Activated CD4-positive, alpha-beta T cell treated with anti-CD3 and anti-CD28 coated beads for 36 hours (primary cell): ENCODE measurements at places on chromosomes 1 and 21.

- DNase-seq: peak; percentile 61
Measured at GRCh38 chr1:207672522-207673130, 27.7 kb downstream of the CR1L start.

DNA sequence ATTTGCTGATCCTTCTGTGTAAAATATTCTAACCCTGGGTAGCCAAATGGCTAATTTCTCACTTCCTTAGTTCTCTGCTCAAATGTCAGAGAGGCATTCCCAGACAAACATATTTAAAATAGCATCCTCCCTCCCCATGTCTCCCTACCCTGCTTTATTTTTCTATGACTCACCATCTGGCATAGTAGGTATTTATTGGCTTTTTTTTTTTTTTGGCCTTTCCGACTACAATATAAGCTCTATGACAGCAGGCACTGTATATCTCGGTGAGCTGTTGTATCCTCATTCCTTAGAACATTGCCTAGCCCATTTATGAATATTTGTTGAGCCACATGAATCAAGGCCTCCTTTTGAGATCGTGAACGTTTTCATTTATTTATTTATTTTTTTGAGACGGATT lies 1.5 kb upstream of the NEK7 start:
- no peak for DNase-seq

- DNase-seq: no peak
Measured at GRCh38 chr1:165888552-165888920, 61.1 kb downstream of the UCK2 start.

GRCh38 chr1:219427989-219428388 lies 184.9 kb downstream of the ZC3H11B start:
- no peak for DNase-seq

- DNase-seq: no peak
Measured at GRCh38 chr21:41761934-41762635, 4.8 kb downstream of the RIPK4 start.

GRCh38 chr1:241844593-241844992 lies 3.4 kb upstream of the EXO1 start:
- no peak for DNase-seq

DNA sequence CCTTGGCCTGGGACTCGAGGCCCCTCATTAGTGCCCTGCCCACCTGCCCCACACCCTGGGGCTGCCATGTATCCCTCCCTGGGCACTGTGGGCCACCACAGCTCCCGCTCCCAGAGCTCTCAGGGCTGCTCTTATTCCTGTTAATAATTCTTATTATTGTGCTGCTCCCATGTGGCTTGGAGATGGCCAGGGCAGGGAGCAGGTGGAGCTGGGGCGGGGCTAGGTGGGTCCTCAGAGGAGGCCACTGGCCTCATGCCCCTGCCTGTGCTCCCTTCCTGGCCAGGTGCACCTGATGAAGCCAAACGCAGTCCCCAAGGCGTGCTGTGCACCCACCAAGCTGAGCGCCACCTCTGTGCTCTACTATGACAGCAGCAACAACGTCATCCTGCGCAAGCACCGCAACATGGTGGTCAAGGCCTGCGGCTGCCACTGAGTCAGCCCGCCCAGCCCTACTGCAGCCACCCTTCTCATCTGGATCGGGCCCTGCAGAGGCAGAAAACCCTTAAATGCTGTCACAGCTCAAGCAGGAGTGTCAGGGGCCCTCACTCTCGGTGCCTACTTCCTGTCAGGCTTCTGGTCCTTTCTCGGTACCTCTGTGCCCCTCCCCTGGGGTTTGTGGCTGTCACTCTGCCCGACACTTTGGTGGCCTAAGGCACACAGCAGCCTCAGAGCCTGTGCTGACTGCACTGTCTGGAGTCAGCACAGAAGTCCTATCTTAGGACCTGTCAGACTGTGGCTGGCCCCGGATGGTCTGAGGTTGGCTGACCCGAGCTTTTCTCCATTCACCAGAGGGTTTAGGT lies 34.1 kb downstream of the BMP8A start:
- peak; percentile 49 for DNase-seq

GRCh38 chr1:158311066-158311465 lies 20.3 kb downstream of the CD1B start:
- DNase-seq: no peak

DNA sequence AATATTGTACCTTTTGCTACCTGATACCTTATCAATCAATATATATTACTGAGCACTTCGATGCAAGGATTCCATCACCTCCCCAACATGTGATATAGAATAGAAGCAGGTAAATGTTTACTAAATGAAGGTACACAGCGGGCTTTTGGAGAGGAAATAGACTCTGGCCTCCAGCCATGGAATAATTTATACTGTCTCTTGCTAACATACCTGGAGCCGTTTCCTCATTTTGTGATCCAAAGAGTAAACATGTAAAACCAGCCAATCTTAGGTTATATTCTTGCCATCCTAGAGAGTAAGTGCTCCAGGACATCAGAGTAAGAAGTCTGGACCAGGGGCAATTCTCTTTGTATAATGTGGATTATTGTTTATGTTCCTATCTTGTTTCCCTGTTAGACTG lies 39.4 kb downstream of the NDUFS5 start:
- DNase-seq: no peak

DNA sequence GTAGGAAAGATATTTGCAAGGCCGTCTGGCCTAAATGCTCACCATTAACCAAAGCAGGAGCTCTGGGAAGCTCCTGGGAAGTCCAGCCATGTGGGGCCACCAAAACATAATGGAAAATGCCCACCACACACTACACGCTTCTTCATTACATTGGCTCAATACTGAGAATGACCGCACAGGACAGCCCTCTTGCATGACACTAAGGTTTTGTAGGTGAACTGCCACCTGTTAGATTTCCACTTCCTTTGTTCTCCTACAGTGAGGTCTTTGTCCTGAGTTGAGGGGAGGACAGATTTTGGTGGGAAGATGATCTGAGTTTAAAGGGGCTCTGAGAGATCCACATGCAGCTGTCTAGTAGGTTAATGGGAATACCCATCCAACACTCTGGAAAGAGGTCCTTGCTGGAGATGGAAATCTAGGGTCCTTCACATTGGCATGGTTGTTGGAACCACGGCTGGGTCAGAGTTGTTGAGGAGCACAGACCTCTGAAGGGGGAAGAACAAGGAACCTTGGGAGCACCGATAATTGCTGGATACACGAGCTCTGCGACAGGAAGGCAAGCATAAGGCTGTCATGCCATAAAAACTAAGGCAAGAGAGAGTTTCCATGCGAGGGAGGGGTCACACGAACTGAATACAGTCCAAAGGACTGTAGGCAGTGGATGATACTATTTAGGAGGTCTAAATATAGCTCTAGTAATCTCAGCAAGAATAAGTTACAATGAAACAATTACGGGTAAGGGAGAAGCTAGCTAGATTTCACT lies 105.5 kb upstream of the IRF2BP2 start:
- no peak for DNase-seq

- DNase-seq: no peak
Measured at GRCh38 chr1:163837206-163837605, 515.5 kb downstream of the NUF2 start.

- no peak for DNase-seq
Measured at GRCh38 chr1:154813300-154813816, 56.7 kb downstream of the KCNN3 start.

- no peak for DNase-seq
Measured at GRCh38 chr1:66580081-66580480, 46.1 kb downstream of the SGIP1 start.

DNA sequence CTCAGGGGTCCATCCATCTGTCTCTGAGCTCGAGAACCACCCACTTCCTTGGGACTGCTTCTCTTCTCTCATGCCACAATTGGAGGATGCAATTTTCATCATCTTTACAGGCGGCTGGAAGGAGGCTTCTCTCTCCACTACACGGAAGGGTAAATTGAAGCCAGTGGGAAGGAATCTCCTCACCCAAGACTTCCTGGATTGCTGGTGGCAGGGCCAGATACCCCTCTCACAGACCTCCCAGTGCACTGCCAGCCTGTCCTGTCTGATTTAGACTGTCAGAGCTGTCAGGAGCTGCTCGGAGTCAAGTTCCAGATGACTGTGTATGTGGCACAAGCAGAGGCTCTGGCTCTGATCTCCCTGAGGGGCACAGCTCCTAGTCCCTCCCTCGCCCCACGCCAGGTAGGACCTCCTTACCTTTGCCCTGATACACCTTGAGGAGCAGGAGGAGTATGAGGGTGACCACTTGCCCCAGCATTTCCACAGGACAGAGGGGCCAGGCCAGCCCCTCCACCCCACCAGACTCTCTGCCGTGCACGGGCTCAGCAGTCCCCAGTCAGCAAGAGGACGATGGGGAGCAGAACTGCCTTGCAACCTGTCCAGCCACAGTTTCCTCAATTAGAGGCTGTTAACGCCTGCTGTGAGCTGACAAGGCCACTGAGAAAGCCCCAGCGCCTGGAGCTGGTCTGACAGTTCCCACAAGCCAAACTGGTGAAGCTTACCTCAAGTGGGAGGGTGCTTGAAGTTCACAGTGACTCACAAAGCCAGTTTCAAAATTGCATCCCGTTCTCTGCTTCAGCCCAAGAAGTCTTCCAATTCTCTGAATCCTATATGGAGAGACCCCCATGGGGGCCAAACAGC lies at the start of gene CD244:
Gene CD244 (minus strand): TSS at position 685 of the 858 bp plus-strand sequence. CDS start 210 bp downstream, at position 475.
- peak; percentile 79 for DNase-seq

- DNase-seq: peak; percentile 55
Measured at GRCh38 chr1:229027622-229028182, 243.2 kb upstream of the RAB4A start.

- no peak for DNase-seq
Measured at GRCh38 chr1:167126811-167127210, 32.9 kb downstream of the STYXL2 start.

DNA sequence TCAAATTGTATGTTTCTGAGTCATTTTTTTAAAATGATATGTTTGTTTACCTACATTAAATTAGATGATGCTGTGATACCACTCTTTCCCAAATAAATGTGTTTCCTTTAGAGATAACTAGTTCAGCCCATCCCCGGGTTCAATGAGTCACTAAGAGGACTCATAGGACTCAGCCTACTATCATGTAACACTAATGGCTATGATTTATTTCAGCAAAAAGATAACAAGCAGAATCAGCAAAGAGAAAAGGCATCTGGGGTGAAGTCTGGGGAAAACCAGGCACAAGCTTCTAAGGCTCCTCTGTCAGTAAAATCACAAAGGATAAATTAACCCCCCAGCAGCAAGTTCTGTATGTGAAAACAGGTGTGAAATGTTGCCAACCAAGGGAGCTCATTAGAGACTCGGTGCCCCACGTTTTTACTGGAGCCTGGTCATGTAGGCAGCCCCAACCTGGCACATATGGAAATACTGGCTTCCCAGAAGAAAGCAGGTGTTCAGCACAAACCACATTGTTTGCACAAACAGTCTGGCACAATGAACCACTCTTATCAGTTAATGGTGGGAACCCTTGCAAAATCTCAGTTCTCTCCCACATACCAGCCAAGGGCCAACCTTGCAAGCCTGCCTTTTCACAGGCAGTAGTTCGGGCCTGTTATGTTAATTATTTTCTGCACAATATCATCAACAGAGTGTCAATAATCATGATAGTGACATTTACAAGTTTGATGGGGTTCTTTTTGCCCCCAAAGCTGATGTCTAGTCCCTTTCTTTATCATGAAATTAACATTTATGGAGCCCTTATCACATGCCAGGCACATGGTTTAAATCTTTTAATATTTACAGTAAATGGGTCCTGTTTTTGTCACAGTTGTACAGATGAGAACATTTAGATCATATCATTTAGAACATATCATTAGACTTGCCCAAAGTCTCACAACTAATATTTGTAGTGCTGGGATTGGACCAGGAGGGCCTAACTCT lies 23.1 kb upstream of the CNN3 start:
- DNase-seq: no peak

DNA sequence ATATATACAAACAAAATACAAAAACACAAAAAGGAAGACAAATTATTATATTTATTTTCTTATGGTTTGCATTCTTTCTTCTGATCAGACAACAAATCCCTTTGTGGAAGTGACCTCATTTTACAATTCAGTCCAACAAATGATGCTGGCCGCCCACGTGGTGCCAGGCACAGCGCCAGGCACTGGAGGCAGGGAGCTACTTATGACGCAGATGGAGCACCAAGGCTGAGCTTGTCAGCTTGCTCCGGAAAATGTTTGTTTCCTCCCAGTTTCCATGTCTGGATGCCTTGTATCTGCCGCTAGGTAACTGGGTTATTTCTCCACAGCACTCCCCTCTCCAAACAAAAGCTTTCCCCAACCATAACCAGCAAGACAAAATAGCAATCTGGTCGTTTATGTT lies 30.7 kb upstream of the CD34 start:
- no peak for DNase-seq

GRCh38 chr1:151728151-151729054 lies 7.1 kb downstream of the RIIAD1 start:
- DNase-seq: no peak

DNA sequence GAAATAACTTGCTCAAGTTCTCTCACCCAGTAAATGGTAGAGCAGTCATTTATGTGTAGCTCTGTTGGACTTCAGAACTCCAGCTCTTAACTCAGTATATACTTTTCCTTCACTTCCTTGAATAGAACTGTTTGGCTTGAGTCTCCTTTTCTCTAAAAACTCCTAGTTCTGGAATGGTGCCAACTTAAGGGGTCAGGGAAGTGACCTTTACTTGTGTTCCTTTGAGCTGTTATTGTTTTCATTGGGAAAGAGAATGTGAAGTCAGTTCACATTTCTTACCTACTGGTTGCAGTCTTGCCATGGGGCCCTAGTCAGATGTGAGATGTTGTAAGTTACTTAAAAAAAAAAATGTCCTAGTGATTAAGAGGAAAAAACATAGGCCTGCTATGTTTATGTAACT lies 77.0 kb upstream of the MACF1 start:
- no peak for DNase-seq

DNA sequence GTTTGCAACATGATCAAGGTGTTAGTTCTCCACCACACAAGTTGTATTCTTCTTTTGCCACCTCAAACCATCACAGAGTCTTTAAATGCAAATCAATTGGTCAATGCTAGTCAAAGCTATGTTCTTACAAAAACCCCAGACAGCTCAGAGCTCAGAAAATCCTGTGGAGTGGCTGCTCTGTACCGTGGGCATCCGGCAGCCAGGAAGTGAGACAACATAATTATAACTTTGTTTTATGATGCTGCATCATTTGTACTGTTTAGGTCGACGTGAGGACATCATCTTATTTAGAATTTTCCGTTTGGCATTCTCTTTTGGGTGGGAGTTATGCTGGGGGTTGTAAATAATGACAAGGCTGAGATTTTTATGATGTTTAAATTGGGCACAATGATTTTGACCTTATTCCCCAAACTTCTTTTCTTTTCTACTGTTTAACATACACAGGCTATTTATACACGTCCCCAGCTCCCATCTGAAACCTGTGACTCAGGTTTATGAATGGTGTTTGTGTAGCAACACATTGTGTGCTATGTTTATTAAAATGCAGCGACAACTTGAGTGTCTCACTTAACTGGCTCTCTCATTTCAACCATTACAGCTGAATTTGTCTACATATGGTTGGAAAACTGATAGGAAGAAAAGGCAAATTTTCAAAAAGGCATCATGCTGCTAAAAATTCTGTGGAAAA lies 124.0 kb downstream of the CNIH3 start:
- no peak for DNase-seq
